Neural progenitor cell (in vitro differentiated cells): ENCODE measurements at places on chromosomes 7 and 10.

GRCh38 chr7:70044064-70044463 lies 445.8 kb downstream of the AUTS2 start:
- no peak for DNase-seq

DNA sequence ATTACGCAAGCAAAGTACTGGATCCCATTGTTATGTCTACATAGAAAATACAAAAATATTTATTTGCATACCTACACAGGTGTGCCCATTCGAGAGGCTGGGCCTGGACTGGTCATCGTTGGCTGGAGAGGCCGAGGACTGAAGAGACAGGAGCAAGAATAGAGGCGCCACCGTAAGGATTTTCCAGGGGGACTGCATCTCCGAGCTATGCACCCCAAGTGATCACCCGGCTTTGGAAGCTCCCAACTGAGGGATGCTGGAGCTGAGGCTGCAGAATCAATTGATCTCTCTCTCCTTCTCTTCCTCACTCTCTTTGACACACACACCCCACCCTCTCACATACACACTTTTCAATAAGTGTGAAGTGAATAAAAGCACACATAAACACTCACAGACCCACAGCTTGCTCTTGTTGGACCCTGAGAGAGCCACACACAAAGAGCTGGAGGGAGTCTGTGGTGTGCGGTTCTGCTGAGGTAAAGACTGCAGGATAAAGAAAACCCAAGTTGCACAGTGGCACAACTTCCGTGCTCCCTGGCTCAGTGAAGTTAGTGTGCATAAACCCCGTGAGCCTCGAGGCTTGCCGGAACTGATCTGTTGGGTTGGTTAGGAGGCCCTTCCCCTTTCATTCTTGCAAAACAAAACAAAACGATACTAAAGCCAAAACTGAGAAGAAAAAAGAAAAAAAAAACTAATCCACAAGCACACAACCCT lies at the start of gene AOAH:
TSS of gene AOAH (minus strand) at position 544 of the 714 bp plus-strand sequence. CDS start at position 198, 346 bp downstream.
- no peak for DNase-seq

GRCh38 chr7:111987115-111987826 lies 218.9 kb downstream of the DOCK4 start:
- DNase-seq: no peak

- no peak for DNase-seq
Observed at GRCh38 chr10:63375859-63376258, 89.9 kb downstream of the JMJD1C start.

DNA sequence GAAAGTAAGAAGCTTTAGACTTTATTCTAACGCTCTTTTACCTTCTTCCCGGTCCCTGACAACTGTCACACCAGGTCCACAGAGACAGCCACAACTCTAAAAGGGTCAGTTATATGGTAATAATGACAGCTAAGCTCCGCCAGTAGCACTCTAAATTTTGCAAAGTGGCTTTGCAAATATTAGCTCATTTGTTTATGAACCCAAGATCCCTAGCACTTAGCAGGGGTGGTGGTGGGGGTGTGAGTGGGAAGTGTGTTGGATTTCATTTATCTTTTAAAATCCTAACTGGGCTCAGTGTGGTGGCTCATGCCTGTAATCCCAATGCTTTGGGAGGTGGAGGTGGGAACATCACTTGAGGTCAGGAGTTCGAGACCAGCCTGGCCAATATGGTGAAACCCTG lies 34.8 kb upstream of the SDK1 start:
- no peak for DNase-seq

GRCh38 chr7:139679731-139680594 lies 97.8 kb downstream of the HIPK2 start:
- DNase-seq: no peak

- no peak for DNase-seq
Observed at GRCh38 chr7:89104748-89105685, 309.5 kb upstream of the TEX47 start.

- no peak for DNase-seq
Observed at GRCh38 chr7:35748371-35748770, 52.5 kb upstream of the SEPTIN7 start.

DNA sequence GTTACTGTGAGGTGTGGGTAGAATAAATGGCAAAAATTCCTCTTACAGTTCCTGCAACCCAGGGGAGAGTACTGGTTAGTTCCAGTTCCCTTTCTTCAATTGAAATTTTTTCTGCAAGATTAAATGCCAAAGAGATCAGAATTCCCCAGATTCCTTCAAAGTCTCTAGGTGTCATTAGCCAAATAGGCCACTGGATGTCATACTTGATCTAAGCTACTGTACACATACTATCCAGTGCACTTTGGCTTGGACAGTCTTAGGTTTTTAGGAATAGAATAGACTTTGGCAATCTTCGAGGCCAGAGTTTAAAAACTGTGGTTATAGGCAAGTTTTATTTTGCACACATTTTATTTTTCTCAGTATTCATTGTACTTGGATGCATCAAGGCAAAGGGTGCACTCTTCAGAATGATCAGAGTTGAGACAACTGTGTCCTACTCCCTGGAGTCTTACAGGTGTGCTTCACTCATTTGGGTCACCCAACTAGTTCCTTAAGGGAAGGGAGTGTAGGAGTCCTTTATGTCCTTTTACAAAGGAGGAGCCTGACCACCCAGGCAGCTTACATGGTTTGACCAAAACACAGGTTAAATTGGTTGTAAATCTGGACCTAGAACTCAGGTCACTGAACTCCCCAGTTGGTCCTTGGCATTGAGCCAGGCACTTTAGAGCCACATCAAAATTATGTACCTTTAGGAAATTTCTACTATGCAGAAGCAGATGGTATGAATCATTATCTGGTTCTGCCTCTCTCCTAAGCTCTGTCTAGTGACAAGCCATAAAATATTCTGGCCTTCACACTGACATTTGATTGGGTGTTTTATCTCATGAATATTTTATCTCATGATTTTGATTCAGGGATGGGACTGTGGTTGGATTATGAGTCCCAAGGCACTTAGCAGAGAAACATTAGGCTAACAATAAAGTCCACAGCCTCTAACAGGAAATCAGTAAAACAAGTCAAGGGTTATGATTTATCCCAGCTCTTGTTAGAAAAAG lies 49.5 kb downstream of the ASAH2B start:
- peak; percentile 59 for DNase-seq

GRCh38 chr7:52584041-52584440 lies 451.4 kb upstream of the POM121L12 start:
- DNase-seq: no peak

DNA sequence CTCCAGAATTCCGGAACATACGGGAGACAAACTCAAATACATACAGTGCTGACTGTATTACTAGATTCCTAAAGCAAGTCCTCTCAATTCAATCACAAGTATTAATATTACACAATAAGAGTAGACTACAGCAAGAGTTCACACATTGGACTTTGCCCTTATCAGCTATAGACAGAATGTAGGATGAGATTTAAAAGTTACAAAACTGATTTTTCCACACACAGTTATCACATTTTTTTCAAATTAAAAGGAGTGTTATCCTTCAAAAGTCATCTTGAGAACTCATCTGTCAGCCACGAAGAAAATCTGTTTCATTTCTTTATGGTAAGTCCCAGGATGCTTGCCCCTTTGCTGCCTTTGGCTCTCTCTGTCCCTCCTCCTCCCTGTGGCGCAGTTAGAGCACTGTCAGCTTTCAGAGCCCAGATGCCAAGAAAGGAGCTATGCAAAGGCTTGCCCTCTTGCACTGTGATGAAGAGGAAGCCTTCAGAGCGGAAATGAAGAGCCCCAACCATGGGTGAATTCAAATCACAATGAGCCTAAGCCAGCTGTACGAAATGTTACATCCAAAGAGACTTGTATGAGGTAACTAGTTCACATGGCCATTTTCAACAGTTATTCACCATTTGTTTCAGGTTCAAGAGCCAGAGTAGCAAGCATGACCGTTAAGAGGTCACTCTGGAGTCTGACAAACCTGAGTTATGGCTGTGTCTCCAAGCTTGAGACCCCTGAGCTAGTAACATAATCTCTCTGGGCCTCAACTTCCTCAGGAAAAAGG lies 10.7 kb downstream of the NCOA4 start:
- DNase-seq: peak; percentile 16

DNA sequence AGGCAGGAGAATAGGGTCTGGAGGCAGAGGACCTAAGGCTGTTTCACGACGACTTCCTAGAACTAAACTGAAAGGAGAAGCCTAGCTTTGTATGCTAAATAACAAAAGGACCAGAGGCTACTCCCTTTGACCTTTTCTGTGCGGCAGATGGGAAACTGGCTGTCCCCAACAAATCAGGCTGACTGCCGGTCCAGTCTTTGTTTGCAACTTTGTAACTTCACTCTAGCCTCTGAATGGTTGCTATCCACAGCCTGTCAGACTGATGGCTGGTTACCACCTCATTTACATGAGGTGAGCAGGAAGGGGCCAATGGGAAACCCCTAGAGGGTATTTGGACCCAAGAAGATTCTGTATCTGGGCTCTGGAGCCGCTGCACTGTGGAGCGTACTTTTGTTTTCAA lies 132.6 kb upstream of the SHH start:
- peak; percentile 77 for DNase-seq

DNA sequence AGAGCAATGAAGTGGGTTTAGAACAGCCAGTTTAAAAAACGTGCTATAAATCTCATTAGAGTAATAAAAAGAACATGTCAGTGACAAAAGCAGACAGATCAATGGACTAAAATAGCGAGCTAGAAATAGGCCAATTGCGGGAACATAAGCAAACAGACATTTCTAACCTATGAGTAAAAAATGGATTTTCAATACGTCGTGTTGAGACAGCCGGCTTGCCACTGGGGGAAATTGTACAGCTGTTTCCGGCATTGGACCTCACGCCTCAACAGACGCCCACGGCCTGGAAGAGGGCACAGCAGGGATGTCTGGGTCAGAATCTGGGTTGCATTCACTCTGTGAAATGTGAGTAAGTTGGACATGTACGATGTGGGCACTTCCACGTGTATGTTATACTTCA lies 92.9 kb downstream of the SVOPL start:
- no peak for DNase-seq

GRCh38 chr7:4257146-4258111 lies 424.7 kb upstream of the FOXK1 start:
- DNase-seq: no peak

DNA sequence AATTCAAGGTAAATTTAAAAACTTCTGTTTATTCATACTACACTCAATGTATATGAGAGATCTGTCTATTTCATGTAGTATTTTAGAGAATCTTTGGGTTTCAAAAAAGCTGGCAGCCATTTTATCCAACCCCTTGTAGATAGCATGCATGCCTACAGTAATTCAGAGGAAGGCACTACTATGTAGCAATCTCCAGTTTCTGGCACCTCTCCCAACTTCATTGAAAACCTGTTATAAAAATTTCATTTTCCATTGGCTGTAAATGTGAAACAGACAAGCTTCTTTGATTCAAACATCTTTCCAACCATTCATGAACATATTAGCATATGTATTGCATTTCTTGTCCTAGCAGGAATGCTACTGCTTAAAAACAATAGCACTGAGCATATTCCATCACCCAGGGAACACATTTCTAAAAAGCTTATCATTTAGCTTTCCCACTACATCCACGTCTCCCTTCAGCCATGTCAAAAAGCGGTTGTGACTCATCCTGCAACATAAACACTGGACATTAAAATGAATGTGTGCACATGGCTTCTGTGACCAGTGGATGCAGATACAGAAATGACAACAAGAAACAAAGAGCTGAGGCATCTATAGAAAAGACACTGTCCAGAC lies 330.4 kb upstream of the AOAH start:
- no peak for DNase-seq

DNA sequence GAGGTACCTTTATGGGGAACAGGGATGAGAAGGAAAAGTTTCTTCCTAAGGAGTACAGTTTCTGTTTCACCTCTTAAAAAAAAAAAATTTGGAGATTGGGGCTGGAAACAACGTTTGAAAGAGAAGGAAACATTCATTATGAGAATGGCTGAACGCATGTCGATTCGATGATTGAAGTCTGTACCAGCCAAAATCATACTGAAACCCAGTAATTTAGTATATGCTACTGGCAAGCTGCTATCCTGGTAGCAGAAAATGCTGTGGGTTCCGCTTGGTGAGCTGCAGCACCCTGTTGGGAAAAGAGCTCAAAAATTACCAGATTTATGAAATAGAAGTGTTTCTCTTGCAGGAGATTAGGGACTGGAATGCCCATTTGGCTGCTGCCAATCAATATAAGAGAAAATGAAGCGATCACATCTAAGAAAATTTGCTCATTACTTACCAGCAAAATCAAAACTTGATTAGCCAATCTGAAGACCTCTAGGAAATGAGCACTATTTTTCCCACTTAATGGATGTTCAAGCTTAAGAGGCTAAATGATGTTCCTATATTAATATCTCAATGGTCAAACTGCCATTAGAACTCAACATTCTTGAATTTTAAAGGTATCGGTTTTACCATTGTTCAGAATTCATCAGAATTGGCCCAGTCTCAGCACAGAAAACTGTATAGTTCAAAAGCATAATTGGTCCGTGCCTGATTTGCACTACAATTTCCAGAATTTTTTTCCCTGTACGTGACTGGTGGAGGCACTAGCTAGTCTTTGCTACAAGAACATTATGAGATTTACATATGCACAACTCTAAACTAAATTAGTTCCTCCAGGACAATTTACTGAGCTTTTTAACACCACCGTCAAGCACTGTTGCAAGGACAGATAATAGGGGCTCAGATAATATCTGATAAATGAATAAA lies 1.2 kb upstream of the ITGB1 start:
- no peak for DNase-seq

GRCh38 chr7:151204383-151205032 lies 5.8 kb downstream of the H2BK1 start:
- DNase-seq: no peak

GRCh38 chr10:19728376-19728775 lies 87.9 kb upstream of the PLXDC2 start:
- no peak for DNase-seq

- no peak for DNase-seq
Observed at GRCh38 chr10:30999070-30999712, 32.5 kb downstream of the ZNF438 start.

- DNase-seq: no peak
Observed at GRCh38 chr10:27020243-27020642, 80.1 kb downstream of the ANKRD26 start.

- DNase-seq: no peak
Observed at GRCh38 chr10:52703451-52703850, 69.1 kb downstream of the MBL2 start.

DNA sequence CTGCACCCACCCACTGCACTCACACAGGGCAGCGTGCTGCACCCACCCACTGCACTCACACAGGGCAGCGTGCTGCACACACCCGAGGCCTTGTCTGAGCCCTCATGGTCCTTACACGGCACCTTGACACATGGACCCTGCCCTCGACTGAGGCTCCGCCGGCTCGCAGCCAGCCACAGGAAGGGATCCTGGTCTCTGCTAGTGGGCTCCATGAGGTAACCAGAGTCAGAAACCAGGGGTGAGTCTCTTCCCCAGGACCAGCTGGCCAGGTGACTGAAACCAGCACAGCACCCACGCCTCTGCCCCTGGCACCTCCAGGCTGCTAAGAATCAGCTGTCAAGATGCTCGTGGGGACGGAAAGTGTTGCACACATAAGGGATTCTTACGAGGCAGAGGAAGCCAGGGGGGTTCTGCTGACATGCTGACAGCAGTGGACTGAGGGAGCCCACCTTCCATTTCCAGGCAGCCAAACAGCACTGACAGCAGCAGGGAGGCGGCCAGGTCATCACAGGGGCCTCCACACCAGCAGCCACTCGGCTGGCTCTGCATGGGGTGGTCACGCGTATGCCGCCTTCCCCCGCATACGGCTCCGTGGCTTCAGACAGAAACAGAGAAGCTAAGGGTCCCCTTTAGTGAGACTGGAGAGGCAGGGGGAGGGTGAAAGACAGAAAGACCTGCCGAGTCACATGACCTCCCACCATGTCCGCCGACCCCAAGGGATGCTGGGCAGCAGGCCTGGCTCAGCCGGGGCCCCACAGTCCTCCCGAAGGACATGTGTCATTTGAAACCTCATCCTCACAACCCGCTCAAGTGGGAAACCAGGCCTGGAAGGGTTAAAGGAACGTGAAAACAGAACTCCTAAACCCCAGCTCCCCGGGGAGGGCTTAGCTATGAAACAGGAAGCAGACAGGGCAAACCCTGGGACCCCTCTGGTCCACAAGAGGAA lies 34.2 kb downstream of the GPER1 start:
- DNase-seq: no peak
